ENCODE measurements at places on chromosomes 7 and 10. TPM values are rescaled to one million over a fixed set of nuclear protein-coding genes. Genes with fewer than 3 reads are reported as not detected.

- no peaks in the 10 kb centered on the region for H3K27me3 ChIP-seq
- no peaks in the 10 kb centered on the region for H3K36me3 ChIP-seq
- DNase-seq = no peak
- H3K4me3 ChIP-seq = no peak overlapping the region
- H3K27ac ChIP-seq = no peak overlapping the region
- H3K4me1 ChIP-seq = no peaks in the 10 kb centered on the region
Measured at GRCh38 chr7:114508086-114508485, 93.5 kb downstream of the FOXP2 start.

- H3K27ac ChIP-seq = no peak overlapping the region
- no peaks in the 10 kb centered on the region for H3K36me3 ChIP-seq
- no peak overlapping the region for H3K4me3 ChIP-seq
- no peaks in the 10 kb centered on the region for H3K27me3 ChIP-seq
Measured at GRCh38 chr7:98788966-98789365, 80.8 kb downstream of the TMEM130 start.

DNA sequence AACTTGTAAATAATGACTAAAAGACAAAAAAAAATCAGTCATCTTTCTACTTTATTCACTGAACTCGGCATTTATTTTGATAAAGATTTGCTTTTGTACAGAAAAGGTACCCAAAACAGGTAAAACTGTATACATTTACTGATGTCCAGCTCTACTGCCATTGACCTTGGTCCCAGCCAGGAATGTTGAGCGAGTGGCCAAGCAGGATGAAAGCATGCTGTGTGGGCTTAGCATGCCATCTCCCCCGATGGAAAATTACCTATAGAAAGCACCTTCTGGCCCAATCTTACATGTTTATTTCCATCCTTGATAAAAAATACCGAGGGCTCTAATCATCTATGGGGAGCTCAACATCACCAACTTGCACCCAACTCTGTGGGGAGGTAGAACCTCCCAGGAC lies 6.8 kb downstream of the PARD3 start:
- peaks cover 29% of the 10 kb centered on the region for H3K4me1 ChIP-seq
- H3K27me3 ChIP-seq = no peaks in the 10 kb centered on the region
- H3K27ac ChIP-seq = no peak overlapping the region

DNA sequence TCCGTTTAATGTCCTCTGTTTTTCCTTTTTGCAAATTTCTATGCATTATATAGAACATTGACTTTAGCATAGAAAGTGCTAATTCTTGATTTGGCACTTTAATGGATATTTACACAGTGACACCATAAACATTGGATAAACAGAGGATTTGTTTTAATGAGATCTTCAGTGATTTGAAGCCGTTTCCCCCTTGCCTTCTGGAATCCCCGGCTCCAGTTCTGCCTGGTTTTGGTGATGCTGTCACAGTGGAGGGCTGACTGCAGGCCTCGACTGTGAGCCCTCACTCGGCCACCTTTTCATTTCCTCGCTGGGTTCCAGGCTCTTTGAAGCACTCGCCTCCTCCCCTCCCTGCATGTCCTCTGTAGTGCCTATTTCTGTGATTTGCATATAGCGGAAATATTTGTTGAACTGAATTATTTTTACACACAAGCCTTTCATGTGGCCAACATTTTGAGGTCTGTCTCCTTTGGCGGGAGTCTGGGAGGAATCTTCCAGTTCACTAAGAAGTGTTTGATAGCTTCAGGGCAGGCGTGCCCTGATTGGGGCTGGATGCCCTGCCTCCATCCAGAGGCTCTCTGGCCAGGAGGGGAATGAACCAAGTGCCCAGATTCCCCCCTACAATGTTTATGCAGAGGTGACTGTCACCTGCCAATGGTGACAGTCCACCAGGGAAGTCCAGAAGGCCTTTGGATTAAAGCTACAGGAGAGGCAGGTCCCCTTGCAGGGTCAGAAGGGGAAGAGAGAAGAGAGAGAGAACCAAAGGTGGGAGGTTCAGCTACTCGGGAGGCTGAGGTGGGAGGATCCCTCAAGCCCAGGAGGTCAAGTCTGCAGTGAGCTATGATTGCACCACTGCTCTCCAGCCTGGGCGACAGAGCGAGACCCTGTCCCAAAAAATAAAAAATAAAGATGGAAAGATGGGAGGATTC lies 67.5 kb downstream of the CUX1 start:
- DNase-seq = no peak
- no peak overlapping the region for H3K4me3 ChIP-seq
- H3K4me1 ChIP-seq = peaks cover 29% of the 10 kb centered on the region
- H3K36me3 ChIP-seq = no peaks in the 10 kb centered on the region
- H3K27ac ChIP-seq = no peak overlapping the region
- H3K27me3 ChIP-seq = no peaks in the 10 kb centered on the region

DNA sequence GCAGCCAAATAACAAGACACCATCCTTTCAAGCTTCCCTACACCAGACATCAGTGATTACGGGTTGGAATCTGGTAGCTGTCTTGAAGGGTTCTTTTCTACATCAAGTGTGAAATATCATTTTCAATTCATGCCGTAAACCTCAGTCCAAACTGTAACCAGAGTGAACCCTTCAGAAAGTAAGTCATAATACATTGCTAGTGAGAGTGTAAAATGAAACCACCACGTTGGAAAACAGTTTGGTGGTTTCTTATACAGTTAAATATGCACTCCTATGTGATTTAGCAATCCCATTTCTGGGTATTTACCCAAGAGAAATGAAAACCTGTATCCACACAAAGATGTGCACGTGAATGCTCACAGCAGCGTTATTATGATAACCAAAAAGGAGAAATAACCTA lies 25.6 kb upstream of the ZC3HAV1L start:
- DNase-seq = no peak
- H3K36me3 ChIP-seq = no peaks in the 10 kb centered on the region
- H3K4me3 ChIP-seq = no peak overlapping the region

DNA sequence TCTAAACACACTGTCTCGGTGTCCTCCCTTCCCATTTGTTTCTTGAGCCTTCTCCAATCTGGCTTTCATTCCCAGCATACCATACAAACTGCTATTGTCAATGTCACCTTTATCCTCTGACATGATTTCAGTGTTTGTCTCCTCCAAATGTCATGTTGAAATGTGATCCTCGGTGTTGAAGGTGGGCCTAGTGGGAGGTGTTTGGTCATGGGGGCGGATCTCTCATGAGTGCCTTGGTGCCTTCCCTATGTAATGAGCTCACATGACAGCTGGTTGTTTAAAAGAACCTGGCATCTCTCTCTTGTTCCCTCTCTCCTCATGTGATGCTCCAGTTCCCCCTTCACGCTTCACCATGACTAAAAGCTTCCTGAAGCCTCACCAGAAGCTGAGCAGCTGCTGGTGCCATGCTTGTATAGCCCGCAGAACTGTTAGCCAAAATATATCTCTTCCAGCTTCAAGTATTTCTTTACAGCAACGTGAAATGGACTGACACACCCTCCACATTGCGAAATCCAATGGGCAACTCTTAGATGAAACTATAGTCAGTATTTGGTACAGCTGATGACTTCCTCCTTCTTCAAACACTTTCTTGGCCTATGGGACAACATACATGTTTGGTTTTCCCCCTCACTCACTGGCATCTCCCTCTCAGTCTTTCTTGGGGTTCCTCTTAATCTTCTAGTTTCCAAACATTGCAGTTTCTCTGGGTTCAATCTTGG lies 27.8 kb downstream of the RNLS start:
- H3K4me1 ChIP-seq = peaks cover 13% of the 10 kb centered on the region
- H3K27me3 ChIP-seq = no peaks in the 10 kb centered on the region
- no peak overlapping the region for H3K4me3 ChIP-seq
- no peak for DNase-seq
- no peaks in the 10 kb centered on the region for H3K36me3 ChIP-seq
- H3K27ac ChIP-seq = no peak overlapping the region

- H3K36me3 ChIP-seq = no peaks in the 10 kb centered on the region
- H3K4me1 ChIP-seq = no peaks in the 10 kb centered on the region
- H3K27ac ChIP-seq = no peak overlapping the region
- DNase-seq = peak; percentile 20
Measured at GRCh38 chr10:89086801-89087521, 96.4 kb downstream of the FAS start.

- no peaks in the 10 kb centered on the region for H3K27me3 ChIP-seq
- H3K36me3 ChIP-seq = no peaks in the 10 kb centered on the region
- no peak overlapping the region for H3K4me3 ChIP-seq
- DNase-seq = peak; percentile 30
Measured at GRCh38 chr7:151897951-151898686, 21.2 kb upstream of the PRKAG2 start.

- no peaks in the 10 kb centered on the region for H3K27me3 ChIP-seq
- H3K4me1 ChIP-seq = no peaks in the 10 kb centered on the region
- H3K36me3 ChIP-seq = no peaks in the 10 kb centered on the region
- H3K27ac ChIP-seq = no peak overlapping the region
Measured at GRCh38 chr7:54596747-54597146, 54.6 kb downstream of the VSTM2A start.

DNA sequence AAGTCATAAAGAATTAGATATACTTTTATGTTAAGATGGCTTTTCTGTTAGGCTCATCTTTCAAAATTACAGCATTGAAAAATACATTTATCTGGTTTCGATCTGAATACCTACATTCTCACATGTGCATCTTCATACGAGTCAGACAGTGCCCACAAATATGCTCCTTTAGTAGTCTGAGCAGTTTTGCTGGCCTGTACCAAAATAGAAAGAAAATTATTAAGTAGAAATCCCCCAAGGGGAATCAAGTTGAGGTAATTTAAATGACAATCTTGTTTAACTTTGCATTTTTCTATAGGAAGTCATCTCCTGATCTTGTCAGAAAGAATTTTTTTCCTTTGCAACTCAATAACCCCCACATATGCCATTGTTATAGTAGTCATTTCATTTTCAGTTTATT lies 287.4 kb upstream of the SEMA3D start:
- H3K27me3 ChIP-seq = no peaks in the 10 kb centered on the region
- no peak for DNase-seq
- H3K27ac ChIP-seq = no peak overlapping the region
- H3K4me1 ChIP-seq = no peaks in the 10 kb centered on the region
- H3K4me3 ChIP-seq = no peak overlapping the region

- no peak for DNase-seq
- no peak overlapping the region for H3K27ac ChIP-seq
- H3K4me3 ChIP-seq = no peak overlapping the region
Measured at GRCh38 chr10:2232479-2232878, 495.2 kb upstream of the ADARB2 start.

TET1 gene
- 2.8 TPM for total RNA-seq

CAMK2B gene
- total RNA-seq = 8.7 TPM

MCM7 gene
- total RNA-seq = 32.8 TPM

SYCE1 gene
- not detected for total RNA-seq

Data from adrenal gland (tissue), 19 donors.